Spleen (tissue), 13 donors: ENCODE measurements at places on chromosomes 16 and 17. TPM values are rescaled to one million over a fixed set of nuclear protein-coding genes. Genes with fewer than 3 reads are reported as not detected.

NKIRAS2 gene
- polyA plus RNA-seq = 12.4 TPM

FBXW10 gene
- 0.10 TPM for polyA plus RNA-seq

DNA sequence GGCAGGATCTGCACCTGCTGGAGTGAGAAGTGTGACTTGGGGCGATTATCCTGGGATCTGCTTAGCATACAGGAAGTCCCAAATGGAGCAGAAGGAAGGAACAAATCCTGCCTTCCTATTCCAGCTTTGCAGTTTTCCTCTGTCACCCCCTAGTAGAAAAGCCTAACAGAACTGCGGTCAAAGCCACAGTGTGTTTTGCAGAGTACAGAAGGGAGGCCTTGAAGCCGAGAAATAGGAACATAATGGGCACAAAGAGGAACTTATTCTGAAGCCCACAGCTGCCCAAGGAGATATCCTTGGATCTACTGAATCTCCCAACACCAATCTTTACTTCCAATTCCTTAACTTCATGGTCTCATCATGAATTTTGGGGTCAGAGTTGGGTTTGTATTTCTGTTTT, 8.5 kb downstream of the KRTAP1-5 start:
- DNase-seq = no peak

GRCh38 chr16:11676799-11677198, 8.5 kb downstream of the SNN start:
- no peak for DNase-seq

TMEM204 gene
- polyA plus RNA-seq = 13.6 TPM

CDRT4 gene
- polyA plus RNA-seq = 4.5 TPM

- DNase-seq = no peak
These were observed 223.5 kb downstream of the CYB561 start for GRCh38 chr17:63222655-63223054.

LUC7L3 gene
- polyA plus RNA-seq = 103 TPM

- no peak for DNase-seq
These were observed 676.7 kb upstream of the SOX9 start for GRCh38 chr17:71444078-71444477.

KRTAP16-1 gene
- polyA plus RNA-seq = not detected

DNA sequence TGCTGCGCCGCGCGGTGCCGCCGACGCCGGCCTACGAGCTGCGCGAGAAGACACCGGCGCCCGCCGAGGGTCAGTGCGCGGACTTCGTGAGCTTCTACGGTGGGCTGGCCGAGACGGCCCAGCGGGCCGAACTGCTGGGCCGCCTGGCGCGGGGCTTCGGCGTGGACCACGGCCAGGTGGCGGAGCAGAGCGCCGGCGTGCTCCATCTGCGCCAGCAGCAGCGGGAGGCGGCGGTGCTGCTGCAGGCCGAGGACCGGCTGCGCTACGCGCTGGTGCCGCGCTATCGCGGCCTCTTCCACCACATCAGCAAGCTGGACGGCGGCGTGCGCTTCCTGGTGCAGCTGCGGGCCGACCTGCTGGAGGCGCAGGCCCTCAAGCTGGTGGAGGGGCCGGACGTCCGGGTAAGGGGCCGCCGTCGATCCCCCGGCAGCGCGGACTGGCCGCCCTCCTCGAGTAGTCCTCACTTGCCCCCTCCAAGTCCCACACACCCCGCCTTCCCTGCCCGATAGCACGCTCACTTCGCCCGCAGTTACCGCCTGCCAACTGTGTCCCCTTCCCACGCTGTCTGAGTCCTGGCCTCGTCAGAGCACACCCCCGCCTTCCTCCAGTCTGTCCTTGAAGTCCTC, 470 bp downstream of the MLYCD start:
- DNase-seq = peak; percentile 90

- no peak for DNase-seq
These were observed 219.5 kb downstream of the NTN1 start for GRCh38 chr17:9240659-9241370.

GRCh38 chr17:52604105-52604504, 445.6 kb upstream of the CA10 start:
- DNase-seq = no peak

DNA sequence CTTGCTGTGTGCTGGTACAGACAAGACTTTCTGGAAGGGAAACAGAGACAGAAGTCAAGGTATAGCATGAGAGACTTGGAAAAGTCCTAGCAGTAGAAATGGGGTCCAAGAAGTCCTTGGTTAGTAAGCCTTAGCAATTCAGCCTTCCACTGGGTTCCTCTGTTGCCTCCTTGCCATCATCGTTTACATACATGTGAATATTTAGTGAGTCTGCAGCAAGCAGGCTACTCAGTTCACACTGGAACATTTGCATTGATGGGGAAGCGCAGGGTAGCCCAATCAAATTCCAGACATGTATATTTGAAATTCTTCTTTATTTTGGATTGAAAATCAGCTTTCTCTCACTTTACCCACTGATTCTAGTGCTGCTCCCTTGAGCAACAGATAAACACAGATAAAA, 27.1 kb downstream of the LIMD2 start:
- no peak for DNase-seq

PLEKHH3 gene
- polyA plus RNA-seq = 9.4 TPM

DNA sequence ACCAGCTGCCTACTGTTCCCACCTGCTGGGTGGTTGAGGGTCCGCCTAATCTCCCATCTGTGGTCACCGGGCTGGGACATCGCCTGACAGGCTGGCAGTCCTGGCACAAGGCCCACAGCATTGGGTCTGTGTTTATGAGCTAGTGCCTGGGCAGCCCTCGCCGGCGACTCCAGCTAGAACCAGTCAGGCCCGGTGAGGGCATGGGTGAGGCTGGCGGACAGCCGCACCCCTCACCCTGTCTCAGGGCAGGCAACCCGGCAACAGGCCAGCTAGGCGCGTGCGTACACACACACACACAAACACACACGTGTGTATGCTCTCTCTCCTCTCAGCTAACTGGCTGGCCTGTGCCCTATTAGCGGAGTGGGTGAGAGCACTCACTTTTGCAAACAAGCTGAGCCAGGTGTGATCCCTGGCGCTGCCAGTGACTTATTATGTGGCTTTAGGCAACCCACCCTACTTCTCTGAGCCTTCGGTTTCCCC, 10.4 kb downstream of the HSD11B2 start:
- DNase-seq = no peak

DNA sequence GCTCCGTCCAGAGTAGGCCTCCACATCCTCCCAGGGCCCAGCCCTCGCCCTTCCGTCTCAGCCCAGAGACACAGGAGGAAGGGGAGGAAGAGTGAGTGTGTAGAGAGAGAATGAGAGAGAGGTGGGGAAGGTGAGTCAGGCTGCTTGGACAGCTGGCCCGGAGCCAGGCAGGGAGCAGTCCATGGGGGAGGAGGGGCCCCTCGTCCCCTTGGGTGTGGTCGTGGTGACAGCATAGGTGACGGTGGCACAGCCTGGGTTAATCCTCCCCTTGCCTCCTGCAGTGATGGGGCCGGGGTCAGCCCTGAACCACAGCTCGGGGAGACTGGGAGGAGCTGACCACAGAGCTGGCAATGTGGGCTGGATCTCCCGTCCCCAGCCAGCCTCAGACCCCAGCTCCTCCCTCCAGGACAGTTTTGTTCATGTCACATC, 36.5 kb downstream of the FA2H start:
- DNase-seq = no peak

- no peak for DNase-seq
These were observed 14.9 kb upstream of the CCR7 start for GRCh38 chr17:40580140-40580539.

- DNase-seq = no peak
These were observed 34.4 kb upstream of the RGS9 start for GRCh38 chr17:65102788-65103187.

DNA sequence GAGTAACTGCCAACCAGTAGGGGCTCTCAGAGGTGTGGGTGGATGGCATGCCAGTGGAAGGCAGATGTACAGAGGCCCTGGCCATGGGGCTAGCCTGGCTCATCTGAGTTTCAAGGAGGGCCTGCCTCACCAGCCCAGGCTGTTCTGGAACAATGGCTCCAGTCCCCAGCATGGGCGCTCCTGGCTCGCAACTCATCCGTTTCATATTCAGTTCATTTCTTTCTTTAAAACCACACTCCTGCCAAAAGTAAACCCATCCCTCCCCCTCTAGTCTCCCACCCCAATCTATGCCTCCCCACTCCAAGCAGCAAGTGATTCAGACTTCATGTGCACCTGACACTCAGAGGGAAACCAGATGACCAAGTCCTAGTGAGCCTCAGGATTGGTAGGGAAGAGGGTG, 2.4 kb downstream of the CCL13 start:
- no peak for DNase-seq

- DNase-seq = no peak
These were observed 1.3 kb upstream of the UNC45B start for GRCh38 chr17:35146214-35146833.

DNA sequence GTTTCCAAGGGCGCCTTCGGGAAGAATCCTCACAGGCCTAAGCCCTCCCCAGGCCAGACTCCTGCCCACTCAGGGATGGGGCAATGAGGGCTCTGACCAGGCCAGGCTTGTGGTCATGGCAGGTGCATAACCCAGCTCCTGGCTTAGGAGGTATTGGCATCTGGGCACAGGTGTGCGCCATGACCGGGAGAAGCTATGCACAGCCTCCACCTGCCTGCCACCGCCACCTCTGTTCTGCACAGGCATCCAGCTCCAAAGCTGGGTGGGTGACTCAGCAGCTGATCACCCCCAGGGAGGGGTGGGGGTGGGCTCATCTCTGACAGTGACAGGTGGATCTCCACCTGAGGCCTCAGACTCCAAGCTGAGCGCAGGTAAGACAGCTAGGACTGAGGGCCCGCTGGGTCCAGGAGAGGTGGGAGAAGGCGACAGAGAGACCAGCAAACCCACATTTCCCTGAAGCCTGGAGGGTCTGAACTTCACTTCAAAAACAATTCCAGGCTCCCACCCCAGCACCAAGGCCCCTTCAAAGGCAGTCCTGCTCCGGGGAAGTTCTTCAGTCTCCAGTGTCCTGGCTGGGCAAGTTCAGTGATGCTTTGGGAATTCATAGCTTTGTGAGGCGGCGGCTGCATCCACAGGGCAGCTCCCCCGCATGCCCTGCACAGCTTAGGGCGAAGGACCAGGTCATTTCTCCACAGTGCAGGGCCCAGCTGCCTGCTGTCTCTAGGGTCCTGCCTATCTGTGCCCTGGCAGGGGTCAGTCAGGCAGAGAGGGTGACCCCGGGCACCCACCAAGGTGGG, 121.6 kb upstream of the SMURF2 start:
- no peak for DNase-seq

XAF1 gene
- polyA plus RNA-seq = 31.4 TPM
